Urinary bladder (tissue), 4 donors: ENCODE measurements at places on chromosomes 1 and 21. TPM values are rescaled to one million over a fixed set of nuclear protein-coding genes. Genes with fewer than 3 reads are reported as not detected.

The ATP1B1 gene
- polyA plus RNA-seq, result 34.2 TPM

The REG4 gene
- 0.14 TPM for polyA plus RNA-seq

DNA sequence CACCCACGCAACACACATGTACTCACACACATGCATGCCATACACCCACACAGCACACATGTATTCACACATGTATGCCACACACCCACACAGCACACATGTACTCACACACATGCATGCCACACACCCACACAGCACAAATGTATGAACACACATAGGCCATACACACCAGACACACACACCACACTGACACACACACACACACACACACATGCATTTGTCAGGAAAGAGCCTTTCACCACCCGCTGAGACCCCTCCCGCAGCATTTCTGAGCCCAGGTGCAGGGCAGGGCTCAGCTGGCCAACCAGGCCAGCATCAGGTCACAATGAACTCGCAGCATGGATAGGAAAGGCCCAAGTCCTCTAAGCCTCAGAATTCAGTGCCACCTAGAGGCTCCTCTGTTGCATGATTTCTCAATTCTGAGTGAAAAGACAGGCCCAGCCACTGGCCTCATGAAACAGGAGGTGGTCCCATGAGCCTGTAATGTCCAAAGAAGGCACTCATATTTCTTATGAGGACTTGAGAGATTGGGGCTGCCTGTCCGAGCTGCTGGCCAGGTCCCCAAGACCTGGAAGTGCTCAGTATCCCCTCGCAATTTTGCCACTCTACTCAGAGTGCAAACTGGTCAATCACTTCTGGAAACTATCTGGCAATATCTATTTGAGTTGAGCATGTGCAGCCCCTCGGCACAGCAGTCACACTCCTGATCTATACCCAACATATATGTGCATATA, 57.3 kb downstream of the PSMG1 start:
- no peak for DNase-seq

GRCh38 chr1:201127755-201128455, 921 bp upstream of the ASCL5 start:
- DNase-seq, result no peak

GRCh38 chr21:44517175-44517899, 22.7 kb downstream of the KRTAP10-1 start:
- DNase-seq, result no peak

GRCh38 chr1:150010393-150011115, at the start of gene OTUD7B:
OTUD7B (minus strand) TSS chr1:150010726; CDS start chr1:149977510, 33,216 bp downstream.
- DNase-seq, result peak; percentile 61

The MFAP2 gene
- polyA plus RNA-seq, result 20.3 TPM

The LCA5L gene
- 1.5 TPM for polyA plus RNA-seq

GRCh38 chr1:924656-925560, 1.2 kb downstream of the SAMD11 start:
- no peak for DNase-seq

The ATP1A4 gene
- 6.2 TPM for polyA plus RNA-seq

GRCh38 chr1:225881081-225881958, 860 bp downstream of the TMEM63A start:
- DNase-seq, result no peak

DNA sequence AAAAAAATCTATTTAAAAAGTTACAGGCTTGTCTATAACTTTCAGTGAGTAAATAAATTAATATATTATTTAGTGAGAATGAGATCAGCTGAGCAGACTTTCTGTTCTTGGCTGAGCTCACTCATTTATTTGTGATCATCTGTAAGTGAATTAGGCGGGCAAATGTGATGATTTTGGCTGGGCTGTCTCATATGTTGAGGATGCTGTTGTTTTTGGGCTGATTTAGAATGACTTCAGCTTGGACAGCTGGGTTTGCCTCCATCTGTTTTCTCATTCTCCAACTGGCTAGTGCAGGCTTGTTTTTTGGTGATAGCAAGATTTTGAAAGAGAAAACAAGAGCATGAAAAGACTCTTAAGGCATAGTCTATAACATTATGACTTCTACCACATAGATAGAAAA, 475.8 kb upstream of the OLFM3 start:
- no peak for DNase-seq

The ADAMTS4 gene
- 19.6 TPM for polyA plus RNA-seq

DNA sequence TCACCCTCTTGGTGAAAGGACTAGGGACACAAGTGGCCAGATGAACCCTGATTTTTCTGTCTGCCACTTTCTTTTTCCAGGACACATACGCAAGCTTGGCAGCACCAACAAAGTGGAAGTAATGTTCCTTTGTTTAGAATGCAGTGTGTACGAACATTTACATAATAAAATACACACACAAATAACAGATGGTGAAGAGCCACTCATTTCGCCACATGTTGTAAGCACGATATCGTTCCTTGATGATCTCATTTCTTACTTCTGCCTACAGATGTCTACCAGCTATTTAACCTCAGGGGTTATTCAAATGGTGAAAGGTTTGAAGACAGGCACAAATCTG, 670.2 kb upstream of the CXADR start:
- DNase-seq, result no peak

The CAPN2 gene
- 91.4 TPM for polyA plus RNA-seq

DNA sequence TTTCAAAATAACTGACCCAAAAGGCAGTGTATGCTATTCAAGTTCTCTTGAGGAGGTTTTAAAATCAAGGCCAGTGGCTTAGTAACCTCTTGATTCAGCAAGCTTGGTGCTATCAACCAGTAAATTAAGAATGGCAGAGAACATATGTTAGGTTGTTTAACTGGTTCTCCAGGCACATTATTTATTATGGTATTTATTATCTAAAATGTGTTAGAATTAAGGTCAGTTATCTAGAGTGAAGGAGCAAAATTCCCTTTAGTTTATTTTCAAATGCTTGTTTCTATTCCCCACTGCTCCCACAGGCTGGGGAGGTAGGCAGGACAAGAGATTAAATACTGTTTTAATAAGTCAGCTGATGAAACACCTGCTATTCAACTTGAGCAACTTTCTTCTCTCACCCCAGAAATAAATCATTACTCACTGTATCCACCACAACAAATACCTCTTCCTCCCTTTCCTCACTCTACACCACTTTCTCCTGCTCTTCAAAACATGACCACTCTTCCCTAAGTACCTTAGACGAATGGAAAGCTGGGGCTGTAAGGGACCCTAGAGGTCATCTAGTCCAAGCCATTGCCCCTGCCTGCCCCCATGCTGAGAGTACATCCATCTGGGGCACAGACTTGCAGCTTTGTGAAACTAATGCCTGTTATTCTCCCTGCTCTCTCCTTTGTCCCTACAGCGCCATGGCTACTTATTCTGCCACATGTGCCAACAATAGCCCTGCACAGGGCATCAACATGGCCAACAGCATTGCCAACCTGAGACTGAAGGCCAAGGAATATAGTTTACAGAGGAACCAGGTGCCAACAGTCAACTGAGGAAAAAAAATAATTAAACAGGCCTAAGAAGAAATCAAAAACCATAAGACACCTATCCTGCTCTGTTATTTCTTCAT, 71.7 kb downstream of the PRRX1 start:
- no peak for DNase-seq

The RIIAD1 gene
- polyA plus RNA-seq, result 1.8 TPM

DNA sequence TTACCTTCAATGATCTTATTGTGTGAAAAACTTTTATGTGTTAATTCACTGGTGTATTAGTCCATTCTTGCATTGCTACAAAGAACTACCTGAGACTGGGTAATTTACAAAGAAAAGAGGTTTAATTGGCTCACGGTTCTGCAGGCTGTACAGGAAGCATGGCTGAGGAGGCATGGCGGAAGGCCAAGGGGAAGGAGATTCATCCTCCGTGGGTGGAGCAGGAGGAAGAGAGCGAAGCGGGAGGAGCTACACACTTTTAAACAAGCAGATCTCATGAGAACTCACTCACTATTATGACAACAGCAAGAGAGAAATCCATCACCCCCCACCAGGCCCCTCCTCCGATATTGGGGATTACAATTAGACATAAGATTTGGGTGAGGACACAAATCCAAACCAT, 44.2 kb upstream of the RGS7 start:
- DNase-seq, result no peak

DNA sequence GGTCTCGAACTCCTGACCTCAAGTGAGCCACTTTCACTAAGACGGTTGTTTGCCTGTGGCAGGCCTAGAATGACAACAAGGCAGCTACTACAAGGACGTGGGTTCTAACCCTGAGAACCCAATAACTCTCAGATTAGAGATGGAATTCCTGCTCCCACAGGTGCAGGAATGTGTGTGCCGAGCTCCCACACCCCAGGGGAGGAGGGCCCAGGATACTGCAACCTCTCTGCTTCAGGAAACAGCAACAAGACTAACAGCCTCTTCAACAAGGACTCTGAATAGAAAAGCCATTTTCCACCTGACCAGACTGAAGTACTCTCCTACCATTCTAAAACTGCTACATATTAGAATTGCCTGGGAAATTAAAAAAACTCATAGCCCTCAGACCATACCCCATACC, 4.9 kb downstream of the LSM10 start:
- no peak for DNase-seq

The CELA2A gene
- not detected for polyA plus RNA-seq

DNA sequence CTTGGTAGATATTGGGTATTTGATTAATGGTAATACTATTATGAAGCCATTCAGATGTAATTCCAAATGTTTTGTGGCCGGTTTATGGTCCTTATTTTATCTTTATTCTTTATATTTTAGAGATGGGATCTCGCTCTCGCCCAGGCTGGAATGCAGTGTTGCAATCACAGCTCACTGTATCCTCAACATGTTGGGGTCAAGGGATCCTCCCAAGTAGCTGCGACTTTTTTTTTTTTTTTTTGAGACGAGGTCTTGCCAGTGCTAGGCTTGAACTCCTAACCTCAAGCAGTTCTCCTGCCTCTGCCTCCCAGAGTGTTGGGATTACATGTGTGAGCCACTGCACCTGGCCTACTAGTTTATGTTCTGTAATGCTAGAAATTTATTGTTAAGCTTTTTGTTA, 4.7 kb downstream of the DDI2 start:
- DNase-seq, result no peak

DNA sequence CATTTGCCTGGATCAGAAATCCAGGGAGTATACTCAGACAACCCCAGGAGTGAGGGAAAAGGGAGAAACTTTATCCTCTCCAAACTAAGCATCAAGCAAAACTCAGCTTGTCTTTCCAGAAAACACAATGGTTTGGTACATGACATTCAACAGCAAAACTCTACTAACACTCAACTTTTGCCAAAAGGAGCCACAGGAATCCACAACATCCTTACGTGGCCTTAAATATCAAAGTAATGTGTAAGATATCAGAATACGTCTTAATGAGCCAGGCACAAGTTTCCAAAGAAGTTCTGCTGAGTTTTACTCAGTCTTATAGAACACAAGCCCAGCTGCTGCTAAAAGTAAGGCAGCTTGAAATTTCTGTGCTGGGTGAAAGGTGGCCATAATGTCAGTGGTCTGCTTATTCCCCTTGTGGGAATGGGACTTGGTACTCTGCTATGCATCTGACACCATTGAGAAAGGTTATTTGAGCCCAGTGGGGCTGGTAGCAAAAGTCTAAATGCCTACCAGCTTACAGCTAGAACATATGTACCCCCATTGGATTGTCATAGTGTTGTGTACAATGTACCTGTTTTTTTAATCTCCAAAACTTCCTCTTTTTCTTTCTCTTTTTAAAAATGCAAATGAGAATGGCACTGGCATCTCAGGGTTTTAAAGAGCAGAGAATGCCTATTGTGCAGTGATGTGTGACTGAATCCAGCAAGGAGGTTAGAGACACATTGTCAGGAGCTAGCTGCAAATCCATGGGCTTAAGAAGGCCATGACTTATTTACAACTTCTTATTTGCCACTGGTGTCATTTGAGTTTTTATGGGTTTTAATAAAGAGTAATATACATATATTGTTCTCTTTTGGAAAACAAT, 62.0 kb upstream of the ST6GALNAC3 start:
- DNase-seq, result no peak

The OR2T33 gene
- polyA plus RNA-seq, result not detected

The RNU1-3 gene
- polyA plus RNA-seq, result not detected

The OLFML3 gene
- polyA plus RNA-seq, result 144 TPM

DNA sequence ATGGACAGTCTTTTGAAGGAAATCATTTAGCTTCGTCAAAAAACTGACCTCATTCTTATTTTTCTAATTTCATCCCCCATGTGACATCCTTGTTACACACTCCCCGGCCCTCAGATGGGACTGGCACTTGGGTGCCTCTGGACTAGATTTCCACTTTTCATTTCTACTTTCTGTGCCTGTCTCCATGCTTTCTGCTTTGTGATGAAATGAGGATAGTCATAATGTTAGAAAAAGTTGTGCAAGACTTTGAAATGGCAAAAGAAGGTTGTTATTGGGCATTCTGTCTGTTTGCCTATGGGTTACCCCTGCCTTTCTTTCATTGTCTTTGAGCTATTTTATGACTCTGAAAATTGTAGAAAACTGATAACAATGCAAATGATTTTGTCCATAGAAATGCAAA, 54.9 kb downstream of the MDM4 start:
- no peak for DNase-seq

GRCh38 chr1:98045767-98046641, 125.2 kb upstream of the DPYD start:
- DNase-seq, result no peak

GRCh38 chr1:11985851-11986250, 5.6 kb downstream of the MFN2 start:
- DNase-seq, result no peak

- DNase-seq, result no peak
Observed at GRCh38 chr21:42317341-42317741, 2.1 kb upstream of the TFF3 start.

DNA sequence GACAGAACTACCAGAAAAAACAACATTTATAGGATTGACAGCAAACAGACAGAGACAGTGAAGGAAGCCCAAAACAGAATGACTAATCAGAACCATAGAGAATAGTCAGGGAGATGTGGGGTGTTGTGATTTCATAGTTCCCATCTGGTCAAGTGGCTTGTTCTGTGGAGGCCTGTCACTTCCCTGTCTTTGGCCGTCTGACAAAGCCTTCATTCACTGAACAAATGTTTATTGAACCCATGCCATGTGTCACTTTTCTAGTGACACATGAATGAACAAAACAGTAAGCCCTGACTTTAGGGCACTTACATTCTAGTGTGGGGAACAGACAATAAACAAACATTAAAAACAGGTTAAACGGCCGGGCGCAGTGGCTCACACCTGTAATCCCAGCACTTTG, 3.2 kb upstream of the SRRM1 start:
- DNase-seq, result no peak

GRCh38 chr1:2090216-2090890, 40.1 kb downstream of the PRKCZ start:
- DNase-seq, result no peak

DNA sequence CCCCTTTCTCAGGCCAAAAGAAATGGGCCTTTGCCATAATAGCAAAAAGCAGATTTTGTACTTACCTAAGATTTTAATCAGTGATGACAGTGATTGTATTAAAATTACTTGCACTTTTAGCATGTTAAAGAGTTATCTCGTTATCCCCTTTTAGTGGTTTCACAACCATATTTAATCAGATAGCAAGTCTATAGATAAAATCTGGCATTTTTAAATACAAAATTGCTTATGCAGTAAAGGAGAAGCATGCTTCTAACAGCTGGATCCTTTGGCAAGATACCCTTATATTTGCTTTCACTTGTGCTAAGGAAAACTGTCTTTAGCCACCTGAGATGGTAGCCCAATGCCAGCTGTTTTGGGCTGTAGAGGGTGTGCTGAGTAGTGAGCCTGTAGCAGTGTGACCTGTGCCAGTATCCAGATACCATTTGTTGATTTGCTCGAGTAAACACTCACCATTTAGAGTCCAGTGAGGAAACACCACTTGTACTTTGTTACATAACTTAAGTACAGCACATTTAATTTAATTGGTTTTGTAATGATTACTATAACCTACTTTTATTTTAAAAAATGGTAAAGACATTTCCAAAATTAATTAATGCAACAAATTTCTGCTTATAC, 314.4 kb upstream of the ZP4 start:
- no peak for DNase-seq

The PLPPR4 gene
- polyA plus RNA-seq, result 25.4 TPM

GRCh38 chr1:174818014-174818616, 181.6 kb upstream of the CACYBP start:
- no peak for DNase-seq
